ENCODE measurements at places on chromosomes 13 and 19.

GRCh38 chr19:18502246-18502637, 19.6 kb downstream of the ELL start:
- no peak for DNase-seq

- DNase-seq: no peak
Measured at GRCh38 chr13:113162783-113163685, 4.6 kb downstream of the PROZ start.

DNA sequence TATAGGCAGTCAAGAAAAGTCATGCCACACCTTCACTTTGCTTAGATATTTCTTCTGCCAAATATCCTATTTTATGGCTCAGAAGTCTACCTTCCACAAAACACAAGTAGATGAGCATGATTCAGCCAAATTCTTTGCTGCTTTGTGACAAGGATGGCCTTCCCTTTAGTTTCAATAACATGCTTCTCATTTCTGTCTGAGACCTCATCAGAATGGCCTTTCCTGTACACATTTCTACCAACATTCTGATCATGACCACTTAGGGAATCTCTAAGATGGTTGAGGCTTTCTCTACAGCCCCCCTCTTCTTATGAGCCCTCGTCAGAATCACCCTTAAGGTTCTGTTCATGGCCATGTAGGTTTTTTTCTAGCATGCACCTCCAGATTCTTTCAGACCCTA, 96.2 kb downstream of the COL4A2 start:
- DNase-seq: no peak

DNA sequence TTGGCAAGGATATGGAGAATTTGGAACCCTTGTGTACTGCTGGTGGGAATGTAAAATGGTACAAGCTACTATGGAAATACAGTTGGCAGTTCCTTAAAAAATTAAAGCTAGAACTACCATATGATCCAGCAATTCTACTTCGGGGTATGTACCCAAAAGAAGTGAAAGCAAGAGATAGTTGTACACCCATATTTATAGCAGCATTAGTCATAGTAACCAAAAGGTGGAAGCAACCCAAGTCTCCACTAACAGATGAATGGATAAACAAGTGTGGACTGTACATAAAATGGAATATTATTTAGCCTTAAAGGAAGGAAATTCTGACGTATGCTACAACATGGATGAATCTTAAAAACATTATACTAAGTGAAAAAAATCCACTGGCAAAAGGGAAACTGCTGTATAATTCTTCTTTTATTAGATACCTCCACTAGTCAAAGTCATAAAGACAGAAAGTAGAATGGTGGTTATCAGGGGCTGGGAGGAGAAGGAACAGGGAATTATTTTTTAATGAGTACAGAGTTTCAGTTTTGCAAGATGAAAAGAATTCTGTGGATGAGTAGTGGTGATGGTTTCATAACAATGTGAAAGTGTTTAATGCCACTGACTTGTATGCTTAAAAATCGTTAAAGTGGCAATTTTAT, 141.6 kb downstream of the RXFP2 start:
- no peak for DNase-seq

Measured in inflammatory macrophage (primary cell).